ENCODE measurements at places on chromosomes 1 and 21.

GRCh38 chr1:235657747-235658526 lies 8.4 kb upstream of the GNG4 start:
- no peak for DNase-seq

- no peak for DNase-seq
Measured at GRCh38 chr1:9068981-9069325, 482 bp downstream of the SLC2A5 start.

DNA sequence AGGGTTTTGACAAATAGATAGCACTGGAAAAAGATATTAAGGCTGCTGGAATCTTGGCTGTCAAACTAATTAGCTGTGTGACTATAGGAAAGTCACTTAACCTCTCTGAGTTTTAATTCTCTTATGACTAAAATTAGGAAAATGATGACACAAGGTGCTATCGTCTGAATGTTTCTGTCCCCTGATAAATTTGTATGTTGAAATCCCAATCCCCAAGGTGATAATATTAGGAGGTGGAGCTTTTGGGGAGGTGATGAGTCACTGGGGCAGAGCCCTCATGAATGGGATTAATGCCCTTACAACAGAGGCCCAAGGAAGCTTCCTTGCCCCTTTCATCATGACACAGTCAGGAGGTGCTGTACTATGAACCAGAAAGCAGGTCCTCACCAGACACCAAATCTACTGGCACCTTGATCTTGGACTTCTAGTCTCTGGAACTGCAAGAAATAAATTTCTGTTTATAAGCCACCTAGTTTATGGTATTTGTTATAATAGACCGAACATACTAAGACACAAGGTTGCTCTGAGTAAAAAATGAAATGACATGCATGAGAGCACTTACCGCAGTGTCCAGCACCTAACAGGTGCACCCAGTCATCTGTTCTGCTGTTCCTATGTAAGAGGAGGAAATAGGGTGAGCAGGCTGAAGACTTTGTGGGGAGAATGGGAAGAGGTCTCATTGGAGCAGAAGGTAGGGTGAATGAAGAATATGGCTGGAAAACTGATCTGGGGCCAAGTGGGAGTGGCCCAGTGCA lies 26.3 kb upstream of the DISP1 start:
- DNase-seq: no peak

DNA sequence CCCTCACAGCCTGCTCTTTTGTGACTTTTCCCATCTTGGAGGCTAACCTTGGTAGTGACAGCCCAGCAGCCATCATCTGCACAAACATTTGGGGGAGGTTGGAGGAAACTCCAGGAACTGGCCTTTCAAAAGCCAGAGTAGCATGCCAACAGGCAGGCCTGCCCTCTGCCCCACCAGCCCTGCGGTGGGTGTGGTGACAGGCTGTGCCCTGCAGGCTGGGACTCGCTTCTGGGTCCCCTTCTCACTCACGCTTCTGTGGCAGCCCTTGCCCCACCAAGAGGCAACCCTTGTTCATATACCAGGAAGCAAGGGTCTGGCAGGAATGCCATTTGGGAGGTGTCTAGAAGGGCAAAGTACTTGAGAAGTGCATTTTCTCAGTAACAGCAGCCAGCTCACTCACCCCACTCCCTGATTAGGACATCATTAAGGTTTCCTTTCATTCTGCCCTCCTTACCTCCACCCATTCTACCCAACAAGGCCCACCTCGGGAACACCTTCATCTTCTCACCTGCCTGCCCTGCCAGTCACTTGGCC lies 20.8 kb upstream of the FAM3B start:
- DNase-seq: no peak

- DNase-seq: no peak
Measured at GRCh38 chr1:52683367-52683940, 14.7 kb downstream of the COA7 start.

DNA sequence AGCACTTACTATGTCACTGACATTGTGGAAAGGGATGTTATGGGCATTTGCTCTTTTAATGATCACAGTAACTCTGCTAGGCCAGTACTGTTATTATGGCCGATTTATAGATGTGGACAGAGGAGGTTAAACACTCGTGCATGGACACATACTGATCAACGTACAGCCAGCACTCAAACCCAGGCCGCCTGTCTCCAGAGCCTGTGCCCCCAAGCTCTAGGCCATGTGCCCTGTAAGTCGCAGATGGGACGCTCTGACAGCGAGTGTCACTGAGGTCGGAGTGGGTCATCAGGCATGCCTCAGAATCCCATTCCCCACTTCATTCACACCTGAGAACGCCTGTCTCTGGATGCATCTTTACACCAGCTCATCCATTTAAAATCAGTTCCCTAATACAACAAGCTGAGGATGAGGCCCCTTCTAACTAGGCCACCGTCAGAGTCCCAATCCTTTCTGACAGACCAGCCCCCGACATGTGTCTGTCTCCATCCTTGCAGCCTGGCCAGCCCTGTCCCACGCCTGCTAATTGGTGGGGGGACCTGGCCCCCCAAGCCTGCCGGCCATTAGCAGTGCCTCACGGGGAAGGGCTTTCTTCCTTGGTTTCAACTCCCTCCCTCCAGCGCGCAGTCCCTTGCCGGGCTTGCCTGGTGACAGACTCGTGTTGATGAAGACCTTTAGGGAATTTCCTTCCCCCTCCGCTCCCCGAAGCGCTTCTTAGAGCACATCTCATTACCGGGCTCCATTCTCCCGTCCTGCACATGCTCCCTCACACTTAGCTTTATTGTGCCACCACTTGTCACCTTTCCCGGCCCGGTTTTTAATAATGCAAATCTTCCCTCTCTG lies 436.8 kb downstream of the KIF26B start:
- DNase-seq: no peak

DNA sequence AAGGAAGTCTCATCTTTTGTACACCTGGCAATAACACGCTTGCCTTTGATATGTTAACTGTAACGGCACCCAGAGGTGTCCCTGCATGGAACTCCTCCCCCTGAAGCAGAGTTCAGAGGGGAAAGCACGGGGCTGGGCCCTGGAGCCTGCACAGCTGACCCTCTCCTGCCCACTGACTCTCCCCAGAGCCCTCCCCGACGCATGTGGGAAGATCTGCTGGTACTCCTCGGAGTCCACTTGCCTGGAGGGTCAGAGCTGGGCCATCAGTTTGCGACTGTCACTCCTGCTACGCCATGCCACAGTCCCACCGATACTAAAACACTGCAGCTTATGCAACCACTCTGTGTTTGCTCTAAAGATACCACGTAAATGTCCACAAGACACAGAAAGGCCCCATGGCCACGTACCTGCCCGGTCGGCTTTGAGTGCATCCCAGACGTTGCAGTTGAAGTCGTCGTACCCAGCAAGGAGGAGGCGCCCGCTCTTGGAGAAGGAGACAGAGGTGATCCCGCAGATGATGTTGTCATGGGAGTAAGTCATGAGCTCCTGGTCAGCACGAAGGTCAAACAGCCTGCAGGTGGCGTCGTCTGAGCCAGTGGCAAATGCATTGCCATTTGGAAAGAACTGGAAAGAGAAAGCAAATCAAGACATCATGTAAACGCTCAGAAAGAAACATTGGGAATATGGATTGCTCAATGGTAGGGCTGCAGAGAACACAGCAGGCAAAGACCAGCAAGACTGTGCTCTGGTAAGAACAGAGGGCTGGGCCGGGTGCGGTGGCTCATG lies 10.6 kb upstream of the NADK start:
- DNase-seq: no peak

GRCh38 chr1:27235827-27236226 lies 1.4 kb downstream of the WDTC1 start:
- DNase-seq: no peak

GRCh38 chr1:117695796-117696490 lies 90.1 kb downstream of the TENT5C start:
- no peak for DNase-seq

GRCh38 chr21:41768437-41769042 lies 1.7 kb upstream of the RIPK4 start:
- no peak for DNase-seq

DNA sequence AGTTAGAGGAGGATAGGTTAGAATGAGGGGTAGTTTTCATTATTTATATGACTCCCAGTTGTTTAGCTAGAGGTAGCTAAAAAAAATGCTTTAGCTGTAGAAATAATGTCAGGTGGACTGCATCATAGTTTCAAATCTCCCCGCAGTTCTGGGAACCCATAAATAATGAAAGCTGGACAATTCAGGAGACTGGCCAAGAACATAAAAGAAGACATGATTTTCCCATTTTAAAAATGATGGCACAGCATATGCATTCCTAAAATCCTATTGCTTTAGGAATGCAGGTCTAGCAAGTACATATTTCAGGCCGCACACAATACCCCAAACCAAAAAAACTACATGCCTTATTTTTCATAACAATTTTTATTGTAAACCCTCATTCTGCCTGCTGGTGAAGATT lies 143.3 kb downstream of the CTH start:
- no peak for DNase-seq
